ENCODE measurements at places on chromosomes 6 and 20. TPM values are rescaled to one million over a fixed set of nuclear protein-coding genes. Genes with fewer than 3 reads are reported as not detected.

The RAET1E gene
- total RNA-seq: 1.4 TPM

The OPRM1 gene
- not detected for total RNA-seq

The RPL7L1 gene
- 93.0 TPM for total RNA-seq

The SPATS1 gene
- total RNA-seq: not detected

DNA sequence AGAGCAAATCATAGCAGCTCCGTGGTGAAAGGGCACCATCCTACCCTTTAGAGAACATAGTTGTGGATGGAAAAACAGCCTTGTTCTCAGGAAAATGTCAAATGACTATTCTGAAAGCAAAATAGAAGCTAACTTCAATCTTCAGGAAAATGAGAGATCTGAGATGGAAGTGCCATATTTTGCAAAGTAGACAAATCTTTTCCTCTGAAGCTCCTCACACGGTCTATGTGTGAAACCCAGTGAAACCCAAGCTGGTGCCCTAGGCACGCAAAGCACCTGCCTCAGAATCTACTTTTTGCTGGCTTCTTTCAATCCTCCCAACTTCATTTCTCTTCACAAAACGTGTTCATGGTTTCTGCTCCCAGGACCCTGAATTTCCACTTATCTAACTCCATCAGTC, 325.2 kb upstream of the CDH4 start:
- no peak for DNase-seq

GRCh38 chr20:32315399-32315798, 37.9 kb downstream of the KIF3B start:
- no peak for DNase-seq

- no peak for DNase-seq
Measured at GRCh38 chr6:133170602-133171001, 70.6 kb upstream of the EYA4 start.

DNA sequence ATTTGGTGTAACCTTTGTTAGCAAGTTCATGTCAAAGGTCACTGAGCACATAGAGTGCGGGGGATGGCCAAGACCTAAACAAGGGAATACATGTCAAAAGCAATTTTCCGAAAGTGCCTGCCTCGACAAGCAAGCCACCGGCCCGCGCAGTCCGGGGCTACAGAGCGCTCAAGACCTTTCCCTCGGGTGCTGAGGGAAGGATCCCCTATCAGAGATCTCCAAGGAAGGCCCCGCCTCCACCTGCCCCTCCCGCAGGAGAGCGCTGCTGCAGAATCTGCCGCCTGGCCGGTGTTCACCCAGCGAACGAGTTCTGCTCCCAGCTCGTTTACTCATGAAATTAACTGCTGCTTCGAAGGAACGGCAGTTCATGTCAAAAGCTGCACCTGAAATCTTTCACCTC, 252.7 kb downstream of the BMP7 start:
- DNase-seq: no peak

DNA sequence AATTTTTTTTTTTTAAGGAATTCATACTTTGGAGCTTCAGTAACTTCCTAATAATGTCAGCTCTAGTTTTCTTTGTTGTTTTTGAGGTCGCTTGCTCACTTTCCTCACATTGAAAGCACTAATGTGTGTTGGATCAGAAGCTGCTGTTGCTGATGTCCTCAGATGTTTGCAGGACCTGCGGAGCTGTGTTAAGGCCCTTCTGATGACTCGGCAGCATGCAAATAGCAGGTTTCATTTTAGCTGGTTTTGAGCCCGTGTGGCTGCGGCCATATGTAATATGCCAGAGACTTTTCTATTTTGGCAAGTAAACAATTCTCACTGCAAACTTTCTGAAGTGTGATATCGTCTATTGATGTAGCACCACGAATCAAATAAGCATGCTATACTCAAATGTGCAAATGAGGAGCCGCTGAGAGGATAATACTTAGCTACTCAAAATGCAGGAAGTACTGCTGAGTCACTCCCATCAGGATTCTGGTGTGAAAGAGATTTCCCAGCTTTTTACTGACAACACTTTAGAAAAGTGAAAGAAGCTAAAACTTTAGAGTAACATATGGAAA, 187.8 kb downstream of the SASH1 start:
- no peak for DNase-seq
